ENCODE measurements at places on chromosomes 7 and 10.

DNA sequence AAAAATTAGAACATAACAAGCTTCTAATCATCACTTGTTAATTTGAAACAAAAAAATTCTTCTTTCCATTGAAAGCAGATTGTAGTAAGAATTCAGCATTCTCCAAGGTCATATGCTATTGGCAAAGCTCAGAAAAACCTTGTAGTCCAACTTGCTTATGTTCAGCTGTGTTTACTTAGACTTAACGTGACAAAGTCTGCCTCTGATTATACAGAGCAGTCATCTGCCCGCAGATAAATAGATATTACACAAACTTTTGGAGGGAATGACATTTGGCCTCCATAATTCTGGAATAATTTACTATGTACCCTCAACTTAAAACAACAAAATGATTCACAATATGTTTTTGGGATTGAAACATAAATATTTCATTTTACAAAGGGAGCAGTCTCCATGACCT is 45.8 kb downstream of the MKX start:
- DNase-seq, result no peak

- peak; percentile 82 for DNase-seq
Observed at GRCh38 chr10:43781480-43782361, 133.0 kb upstream of the ZNF32 start.

GRCh38 chr10:100566561-100566960 is 30.8 kb downstream of the HIF1AN start:
- no peak for DNase-seq

- no peak for DNase-seq
Observed at GRCh38 chr10:132048294-132048667, 17.5 kb upstream of the JAKMIP3 start.

DNA sequence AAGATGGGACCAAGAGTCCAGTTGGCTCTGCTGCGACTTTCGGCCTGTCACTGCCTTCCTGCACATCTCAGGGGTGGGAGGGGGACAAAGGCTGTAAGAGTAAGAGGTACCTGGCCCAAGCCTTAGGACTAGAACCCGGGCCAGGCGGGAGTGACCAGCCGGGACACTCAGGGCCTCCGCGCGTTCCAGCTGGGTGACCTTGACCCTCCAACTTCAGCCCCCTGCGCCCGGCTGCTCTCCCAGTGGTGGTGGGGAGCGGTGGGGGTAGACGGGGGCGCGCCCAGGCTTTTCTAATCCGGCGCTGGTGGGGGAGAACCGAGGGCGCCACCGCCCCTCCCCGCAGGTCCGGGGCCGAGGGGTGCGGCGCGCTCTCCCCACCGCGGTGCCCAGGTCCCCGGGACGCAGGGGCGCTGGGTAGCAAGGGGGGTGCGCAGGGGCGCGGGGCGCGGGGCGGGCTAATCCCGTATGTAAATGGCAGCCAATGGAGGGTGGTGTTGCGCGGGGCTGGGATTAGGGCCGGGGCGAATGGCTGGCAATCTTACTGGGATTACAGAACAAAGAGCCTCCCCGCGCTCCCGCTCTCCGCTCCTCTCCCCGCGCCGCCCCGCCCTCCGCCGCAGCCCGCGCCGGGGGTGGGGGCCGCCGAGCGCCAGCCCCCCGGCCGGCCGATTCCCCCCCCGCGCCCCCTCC is at the start of gene GTF2IRD1:
TSS of gene GTF2IRD1 (plus strand) at position 585 of the 690 bp plus-strand sequence. CDS start 54,175 bp downstream, outside the sequence.
- peak; percentile 73 for DNase-seq

DNA sequence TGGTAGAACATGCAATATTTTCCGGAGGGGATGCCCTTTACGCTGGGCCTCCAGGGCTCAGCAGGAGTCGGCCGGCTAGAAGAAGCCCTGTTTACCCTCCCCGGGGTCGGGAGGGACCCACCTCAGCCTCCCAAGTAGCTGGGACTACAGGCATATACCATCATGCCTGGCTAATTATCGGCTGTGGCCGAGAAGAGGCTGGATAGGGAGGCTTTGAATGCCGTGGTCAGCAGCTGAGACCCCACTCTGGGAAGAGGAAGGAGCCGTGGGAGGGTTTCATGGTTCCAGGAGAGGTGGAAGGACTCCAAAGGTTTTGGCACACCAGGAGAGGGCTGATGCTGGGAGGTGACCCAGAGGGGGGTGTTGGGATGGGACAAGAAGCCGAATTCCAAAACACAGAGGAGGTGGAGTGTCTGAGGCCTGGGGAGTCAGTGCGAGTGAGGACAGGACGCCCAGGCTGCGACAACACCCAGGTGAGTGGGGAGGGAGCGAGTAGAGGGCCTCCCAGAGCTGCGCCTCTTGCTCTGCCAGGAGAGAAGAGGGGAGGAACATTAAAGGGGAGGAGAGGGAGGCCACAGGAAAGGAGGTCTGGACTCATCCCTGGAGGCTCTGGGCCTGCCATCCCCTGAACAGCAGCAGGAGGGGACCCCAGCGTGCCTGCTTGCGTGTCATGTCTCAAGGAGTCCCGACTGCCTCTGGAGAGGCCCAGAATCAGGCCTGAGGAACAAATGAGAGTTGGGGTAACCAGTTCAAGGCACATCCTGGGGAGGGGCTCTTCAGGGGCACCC is 19.6 kb downstream of the GRID2IP start:
- no peak for DNase-seq

DNA sequence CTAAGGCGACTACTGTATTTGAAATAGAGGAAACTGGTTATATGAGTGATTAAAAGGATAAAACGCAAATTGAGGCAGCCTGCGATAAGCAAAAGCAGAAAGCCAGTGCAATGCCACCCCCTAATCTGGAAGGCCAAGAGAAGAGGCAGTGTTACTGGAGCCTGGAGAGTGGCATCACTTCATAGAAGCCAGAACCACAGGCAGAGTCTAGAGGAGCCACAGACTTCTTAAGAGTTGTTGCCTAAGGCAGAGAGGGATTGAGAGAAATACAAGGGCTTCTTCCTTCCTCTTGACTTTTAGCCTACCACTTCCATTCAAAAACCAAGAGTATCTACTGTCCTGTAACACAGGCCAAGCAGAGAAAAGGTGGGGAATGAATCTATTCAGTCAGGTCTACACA is 94.9 kb upstream of the SKAP2 start:
- no peak for DNase-seq

GRCh38 chr10:69656742-69657269 is 26.8 kb downstream of the FAM241B start:
- no peak for DNase-seq

GRCh38 chr10:133379152-133379800 is at the start of gene PAOX:
PAOX (plus strand) TSS chr10:133379262; CDS start chr10:133379317, 55 bp downstream.
- DNase-seq, result peak; percentile 42

DNA sequence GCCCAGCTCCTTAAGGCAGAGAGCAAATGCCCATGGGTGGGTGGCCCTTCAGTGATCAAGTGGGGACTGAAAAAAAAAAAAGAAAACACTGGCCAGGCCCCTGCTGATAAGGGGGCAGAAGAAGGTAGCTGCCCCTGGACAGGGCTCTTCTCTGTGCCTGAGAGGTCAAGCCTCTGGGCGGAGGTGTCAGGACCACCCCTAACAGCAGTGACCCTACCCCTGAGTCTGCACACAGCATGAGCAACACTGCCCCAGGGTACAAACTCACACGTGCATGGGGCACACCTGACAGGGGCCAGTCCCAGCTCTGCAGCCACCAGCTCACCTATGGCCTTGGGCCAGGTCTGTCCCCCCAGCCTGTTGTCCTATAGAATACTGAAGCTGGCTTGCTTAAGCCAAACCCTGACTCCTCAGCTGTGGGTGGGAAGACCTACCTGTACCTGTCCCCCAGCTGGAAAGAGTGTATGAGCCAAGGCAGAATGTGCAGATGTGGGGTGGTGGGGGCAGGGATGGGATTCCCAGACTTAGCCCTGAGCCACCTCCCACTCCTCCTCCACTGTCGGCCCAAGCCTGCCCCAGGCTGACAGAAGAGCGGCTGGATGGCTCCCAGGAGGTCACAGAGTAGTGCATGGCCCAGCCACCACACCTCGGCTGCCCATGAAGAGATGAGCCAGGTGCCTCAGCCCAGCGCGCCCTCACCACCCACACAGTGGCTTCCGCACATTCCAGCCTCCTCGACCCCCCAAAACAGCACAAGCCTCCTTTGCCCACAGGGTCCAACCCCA is 23.7 kb downstream of the KCNH2 start:
- no peak for DNase-seq

DNA sequence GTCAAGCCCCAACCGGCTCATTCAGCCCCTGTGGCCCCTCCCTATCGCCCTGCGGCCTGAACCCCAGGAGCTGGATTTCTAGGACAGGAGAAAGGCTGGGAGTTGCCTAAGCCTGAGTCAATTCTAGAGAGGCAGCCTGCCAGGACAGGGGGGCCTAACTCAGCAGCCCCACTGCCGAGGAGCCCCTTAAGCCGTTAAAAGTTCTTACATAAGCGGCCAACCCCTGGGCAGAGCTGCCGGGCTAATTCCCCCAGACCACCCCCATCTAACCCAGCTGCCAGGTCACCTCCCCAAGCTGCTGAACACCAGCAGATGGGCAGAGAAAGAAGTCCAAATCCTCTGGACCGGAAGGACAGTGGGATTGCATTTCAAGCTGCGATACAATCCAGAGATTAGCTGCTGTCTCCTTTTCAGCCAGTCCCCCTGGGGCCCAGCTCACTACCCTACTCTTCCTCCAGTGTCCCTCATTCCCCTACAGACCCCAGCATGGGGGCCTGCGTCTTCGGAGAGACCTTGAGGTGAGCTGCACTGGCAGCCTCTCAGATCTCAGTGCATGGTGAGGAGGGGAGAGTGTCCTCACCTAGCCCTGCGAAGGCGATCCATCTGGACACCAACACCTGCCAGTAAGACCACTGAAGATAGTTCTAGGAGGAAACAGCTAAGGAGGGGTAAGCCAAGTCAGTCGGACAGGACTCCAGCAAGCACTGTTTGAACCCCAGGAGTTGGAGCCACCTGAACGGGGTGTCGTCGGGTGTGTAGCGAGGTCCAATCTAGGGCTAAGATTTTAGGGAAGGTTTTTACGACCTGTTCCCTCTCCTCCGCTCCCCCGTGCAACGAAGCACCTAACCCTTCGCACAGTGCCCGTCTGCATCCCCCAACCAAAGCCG is 830 bp downstream of the IMPDH1 start:
- DNase-seq, result no peak

- no peak for DNase-seq
Observed at GRCh38 chr7:134813663-134814396, 34.4 kb downstream of the CALD1 start.

DNA sequence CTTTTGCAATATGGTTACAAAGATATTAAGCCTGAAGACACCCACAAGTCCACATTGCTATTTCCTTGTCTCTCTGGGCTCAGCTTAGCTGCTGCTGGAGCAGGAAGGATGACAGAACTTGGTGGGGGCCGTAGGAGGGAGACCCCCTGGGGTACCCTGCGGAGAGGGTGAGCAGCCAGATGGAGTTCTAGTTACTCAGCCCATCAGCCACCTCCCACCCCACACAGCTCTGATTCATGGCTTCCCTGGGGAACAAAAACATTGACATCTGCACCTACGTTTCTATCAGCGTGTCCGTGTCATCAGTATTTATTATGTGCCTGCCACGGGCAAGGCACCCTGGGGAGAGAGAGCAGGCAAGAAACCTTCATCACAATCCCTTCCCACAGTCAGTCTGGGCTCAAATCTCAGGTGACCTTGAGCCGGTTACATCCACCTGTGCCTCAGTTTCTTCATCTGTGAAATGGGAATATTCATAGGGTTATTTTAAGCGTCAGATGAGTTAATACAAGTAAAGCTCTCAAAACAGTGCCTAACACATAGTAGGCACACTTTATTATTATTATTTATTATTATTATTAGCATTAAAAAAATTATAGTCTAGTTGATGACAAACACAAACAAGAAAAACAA is 131.5 kb downstream of the C10orf105 start:
- no peak for DNase-seq

DNA sequence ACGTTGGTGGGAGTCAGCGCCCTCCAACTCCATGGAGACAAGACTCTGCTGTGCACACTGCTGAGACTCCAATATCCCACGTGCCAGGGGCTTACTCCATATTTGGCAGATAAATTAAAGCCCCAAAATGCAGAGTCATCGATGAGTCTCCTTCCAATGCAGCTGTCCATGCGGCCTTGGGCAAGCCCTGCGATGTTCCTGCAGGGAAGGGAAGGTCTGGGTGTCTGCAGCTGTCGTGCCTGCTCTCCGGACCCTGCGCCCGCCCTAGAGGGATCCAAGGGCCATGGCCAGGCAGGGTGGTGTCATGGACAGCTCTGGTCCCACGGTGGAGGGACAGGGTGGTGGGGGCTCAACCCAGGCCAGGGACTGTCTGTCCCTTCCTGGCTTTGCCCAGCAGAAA is 185.2 kb downstream of the PTPRN2 start:
- DNase-seq, result no peak

- peak; percentile 51 for DNase-seq
Observed at GRCh38 chr7:114922026-114922651, at the start of gene MDFIC. MDFIC (plus strand) TSS chr7:114922094; CDS start chr7:114923034, 940 bp downstream.

DNA sequence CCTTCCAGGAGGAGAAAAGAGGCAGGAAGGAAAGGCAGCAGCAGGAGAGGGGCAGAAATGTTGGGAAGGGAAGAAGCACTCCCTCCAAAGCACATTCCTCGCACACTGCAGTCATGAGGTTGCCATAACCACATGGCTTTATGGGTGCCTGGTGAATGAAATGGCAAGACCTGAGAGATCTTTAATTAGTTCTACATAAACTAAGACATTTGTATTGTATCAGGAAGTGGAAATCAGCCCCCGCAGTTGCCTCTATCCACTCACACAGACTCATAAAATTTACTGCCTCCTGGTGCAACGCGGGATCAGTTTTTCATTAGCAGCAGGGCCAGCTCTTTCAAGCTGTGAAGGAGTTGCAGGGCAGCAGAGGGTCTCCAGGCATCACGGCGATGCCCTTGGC is 106.4 kb downstream of the COL13A1 start:
- no peak for DNase-seq

DNA sequence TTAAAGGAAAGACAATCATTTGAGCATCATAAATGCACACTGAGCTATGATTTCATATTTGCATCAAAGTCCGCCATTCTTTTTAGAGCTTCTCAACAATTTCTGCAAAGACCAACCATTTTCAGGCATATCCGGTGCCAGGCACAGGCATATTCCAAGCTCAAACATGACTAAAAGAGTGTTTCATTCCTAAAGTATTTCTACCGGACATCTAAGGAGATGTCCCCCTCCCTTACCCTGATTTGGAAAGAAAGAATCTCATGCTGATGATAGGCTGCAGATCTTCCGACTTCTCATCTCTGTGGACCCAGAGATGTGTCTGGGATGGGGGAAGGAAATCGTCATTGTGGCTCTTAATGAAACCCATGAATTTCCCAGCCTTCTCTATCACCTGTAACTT is 600.5 kb upstream of the MGMT start:
- DNase-seq, result no peak

DNA sequence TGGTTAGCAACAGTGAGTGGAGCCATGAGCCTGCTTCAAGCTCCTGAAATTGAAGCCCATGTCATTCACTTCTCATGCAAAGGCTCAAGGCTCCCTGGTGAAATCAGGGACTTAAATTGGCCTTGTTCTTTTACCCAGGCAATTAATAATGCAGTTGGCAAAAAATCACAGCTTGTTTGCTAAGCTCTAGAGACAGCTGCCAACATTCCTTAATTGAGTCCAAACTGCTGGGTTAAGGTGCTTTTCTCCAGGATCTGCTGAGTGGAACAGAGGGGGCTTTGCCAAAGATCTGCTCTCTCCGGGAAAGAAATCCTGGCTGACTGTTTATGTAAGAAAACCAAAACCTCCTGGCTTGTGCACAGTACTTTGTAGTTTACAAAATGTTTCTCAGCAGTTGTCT is 257.6 kb upstream of the GHITM start:
- no peak for DNase-seq

GRCh38 chr10:98402931-98403718 is 11.9 kb downstream of the PYROXD2 start:
- DNase-seq, result no peak

All from RCC 7860 (cell line).